Sciatic nerve (tissue), 2 donors: ENCODE measurements at places on chromosomes 6 and 20. TPM values are rescaled to one million over a fixed set of nuclear protein-coding genes. Genes with fewer than 3 reads are reported as not detected.

Gene CDH26
- total RNA-seq = 3.6 TPM

Gene RPL10A
- 813 TPM for total RNA-seq

Gene PRRT1
- total RNA-seq = 6.1 TPM

Gene TRPC4AP
- total RNA-seq = 50.4 TPM

Gene KHDRBS2
- total RNA-seq = 0.31 TPM

Gene ENPP3
- total RNA-seq = 1.7 TPM

Gene GABRR1
- total RNA-seq = 0.27 TPM

Gene SLC2A10
- 14.7 TPM for total RNA-seq

Gene THBS2
- 104 TPM for total RNA-seq

GRCh38 chr20:49770634-49771033 lies 42.0 kb upstream of the SLC9A8 start:
- no peak for DNase-seq

DNA sequence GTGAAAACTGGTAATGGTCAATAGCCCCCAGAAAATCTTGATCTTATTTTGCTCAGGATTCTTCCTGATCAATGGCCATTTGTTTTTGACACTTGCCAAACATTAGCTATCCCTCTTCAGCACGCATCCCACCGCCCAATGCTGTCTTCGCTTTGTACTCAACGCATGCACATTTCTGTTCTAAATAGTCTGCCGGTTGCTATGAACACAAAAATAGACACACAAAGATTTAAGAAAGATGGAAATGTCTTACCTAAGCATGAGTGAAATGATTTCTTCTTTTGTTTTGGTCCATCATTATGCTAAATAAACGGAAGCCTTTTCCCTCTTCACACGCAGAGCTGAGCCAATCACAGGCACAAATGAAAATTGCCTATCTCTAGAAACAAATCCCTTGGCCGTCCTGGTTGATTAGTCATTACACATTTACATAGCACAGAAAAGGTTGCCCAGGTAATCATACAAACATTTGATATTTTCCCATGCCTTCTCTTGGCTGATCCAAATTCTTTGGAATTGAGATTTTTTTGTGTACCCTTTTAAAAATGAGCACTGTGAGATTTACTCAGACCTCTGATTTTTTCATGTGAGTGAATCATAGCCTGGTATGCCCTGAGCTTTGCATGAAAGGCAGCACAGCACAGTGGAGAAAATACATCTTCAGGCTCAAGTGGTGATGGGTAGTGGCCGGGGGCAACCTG lies 70.5 kb upstream of the FAM184A start:
- no peak for DNase-seq

DNA sequence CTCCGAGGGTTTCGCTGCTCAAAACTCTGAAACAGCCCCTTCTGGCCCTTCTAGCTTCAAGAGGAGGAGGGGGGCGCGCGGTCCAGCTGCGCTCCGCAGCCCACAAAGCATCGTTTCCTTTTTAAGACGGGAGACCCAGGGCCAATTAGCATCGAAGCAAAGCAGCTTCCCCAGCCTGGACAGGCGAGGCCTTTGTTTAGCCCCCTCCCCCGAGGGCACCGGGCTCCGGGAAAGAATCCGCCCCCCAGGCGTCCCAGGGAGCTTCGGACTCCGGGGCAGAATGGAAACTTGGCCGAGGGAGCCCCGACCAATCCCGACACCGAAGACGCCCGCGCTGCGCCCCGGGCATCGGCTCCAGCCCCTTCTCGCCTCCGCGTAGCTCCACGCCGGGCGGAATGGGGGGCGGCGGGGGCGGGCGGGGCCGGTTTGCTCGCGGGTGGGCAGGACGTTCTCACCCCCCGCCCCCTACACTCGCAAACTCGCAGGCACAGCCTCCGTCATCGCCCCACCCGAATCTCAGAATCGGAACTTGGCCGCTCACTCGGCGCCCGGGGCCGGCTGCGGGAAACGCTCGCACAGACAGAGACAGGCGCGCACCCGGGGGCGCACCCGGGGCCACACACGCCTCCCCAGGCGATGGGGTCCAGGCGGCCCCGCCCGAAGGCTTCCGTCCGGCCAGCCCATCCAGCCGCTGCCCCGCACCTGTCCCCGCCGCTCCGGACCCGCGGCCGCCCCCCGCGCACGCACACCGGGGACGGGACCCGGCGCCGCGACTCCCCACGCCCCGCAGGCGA lies 628 bp downstream of the NKAIN4 start:
- DNase-seq = no peak

GRCh38 chr20:16272780-16273360 lies 300.4 kb downstream of the KIF16B start:
- no peak for DNase-seq

- no peak for DNase-seq
These were observed 114.0 kb downstream of the VEGFA start for GRCh38 chr6:43883847-43884651.

- DNase-seq = no peak
These were observed 45.9 kb upstream of the ZNFX1 start for GRCh38 chr20:49323622-49324238.

DNA sequence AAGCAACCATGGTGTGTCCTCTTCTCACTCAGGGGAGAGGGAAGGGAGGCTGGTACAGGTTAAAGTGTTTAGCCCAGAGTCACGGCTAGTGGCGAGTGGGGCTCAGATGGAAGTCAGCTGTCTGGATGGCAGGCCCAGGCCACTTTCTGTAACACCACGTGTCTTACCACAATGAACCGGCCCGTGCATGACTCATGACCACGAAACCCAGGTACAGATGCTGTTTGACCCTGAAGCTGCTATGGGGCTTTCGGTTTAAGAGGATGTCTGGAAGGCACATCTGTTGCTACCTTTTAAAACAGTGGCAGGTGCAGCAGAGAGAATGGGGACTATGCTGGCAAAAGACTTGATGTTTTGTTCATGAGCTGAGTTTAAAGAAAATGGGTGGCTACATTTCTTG lies 36.5 kb upstream of the MPC1 start:
- no peak for DNase-seq

DNA sequence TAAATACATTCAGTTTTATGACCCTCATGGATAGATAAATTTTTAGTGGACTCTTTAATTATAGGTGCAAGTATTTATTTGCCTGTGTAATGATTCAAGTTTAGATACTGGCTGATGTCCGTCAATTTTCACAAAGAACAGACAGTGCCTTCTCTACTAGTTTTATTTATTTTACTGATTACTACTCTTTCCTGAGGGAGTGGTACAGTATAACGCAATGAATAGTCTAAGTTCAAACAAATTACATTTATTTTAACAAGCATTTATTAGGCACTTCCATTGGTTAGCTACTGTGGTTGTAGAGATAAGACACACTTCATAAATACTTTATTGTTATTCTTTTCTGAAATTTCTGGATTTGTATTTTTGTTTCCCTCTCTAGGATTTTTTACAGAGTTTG lies 74.3 kb downstream of the ADGRG6 start:
- no peak for DNase-seq

- DNase-seq = no peak
These were observed 50.5 kb upstream of the THEMIS start for GRCh38 chr6:127951172-127951917.

- no peak for DNase-seq
These were observed 69.9 kb downstream of the OLIG3 start for GRCh38 chr6:137424251-137424650.

DNA sequence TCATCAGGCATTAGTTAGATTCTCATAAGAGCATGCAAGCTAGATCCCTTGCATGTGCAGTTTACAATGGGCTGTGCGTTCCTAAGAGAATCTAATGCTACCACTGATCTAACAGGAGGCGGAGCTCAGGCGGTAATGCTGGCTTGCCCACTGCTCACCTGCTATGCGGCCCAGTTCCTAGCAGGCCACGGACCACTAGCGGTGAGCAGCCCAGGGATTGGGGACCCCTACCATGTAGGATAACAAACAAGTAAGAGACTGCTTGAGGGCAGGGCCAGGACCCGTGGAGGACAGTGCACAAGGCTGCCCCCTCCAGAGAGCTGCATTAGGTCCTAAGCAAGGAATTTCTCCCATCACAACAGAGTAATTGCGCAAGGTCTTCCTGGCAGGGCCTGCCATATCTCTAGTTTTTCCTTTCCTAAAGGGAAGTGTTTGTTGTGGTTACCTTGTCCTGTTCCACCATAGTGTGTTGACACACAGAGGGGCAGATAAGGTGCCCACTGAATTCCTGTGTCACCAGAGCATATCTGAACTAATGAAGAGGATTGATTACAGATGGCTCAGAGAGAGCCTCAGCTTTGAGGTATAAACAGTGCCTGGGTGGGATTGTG lies 58.0 kb downstream of the PACRG start:
- no peak for DNase-seq

GRCh38 chr20:49888212-49889000 lies 26.9 kb downstream of the SPATA2 start:
- peak; percentile 76 for DNase-seq

DNA sequence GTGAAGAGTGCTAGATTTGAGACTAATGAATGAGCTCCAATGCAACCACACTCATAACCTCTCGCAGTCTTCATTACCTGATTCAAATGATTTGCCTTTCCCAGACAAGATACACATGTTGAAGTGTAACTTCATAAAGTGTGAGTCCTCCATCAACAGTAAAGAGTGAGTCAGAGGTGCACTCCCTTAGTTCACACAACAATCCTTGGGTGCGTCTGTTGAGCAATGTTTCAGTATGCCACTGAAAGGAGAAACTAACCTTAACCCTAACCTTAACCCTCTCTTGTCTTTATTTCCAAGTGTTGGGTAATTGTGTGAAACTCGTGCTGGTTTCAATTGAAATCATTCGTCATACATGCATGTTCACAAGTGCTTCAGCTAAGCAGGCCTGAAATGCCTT lies 21.0 kb upstream of the RIN2 start:
- no peak for DNase-seq

DNA sequence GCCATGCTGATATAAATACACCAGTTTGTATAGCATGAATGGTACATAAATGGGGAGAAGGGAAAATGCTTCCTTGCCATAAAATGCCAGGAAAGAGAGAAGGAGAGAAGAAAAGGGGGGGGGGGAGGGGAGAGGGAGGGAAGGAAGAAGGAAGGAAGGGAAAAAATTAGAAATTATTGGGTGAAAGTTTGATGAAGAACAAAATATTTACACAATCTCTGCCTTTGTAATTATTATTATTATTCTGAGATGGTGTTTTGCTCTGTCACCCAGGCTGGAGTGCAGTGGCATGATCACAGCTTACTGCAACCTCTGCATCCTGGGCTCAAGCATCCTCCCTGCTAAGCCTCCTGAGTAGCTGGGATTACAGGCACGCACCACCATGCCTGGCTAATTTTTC lies 10.2 kb upstream of the ZDHHC14 start:
- no peak for DNase-seq

DNA sequence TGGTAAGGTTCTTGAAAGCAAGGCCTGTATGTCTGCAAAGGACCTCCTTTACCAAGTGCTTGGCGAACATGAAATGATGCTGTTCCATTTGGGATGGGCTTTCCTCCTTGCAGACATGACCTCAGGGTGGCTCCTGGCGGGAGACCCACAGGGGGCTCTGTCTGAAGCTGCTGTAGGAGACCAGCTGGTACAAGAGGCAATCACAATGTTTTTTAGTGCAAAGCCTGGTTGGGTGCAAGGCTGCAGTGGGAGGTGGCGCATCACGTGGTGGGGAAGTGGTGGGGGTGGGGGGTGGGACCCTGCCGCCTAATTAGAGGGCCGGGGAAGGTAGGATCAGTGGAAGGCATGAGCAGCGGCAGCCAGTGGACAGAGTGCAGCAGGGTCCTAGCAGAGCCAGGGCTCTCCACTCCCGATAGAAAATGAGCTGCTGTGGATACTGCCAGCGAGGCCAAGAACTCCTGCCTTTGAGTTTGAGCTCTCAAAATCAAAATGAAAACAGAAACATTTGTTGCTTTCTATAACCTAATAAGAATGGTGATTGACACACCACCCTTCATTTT lies 9.1 kb upstream of the ARMC2 start:
- no peak for DNase-seq

DNA sequence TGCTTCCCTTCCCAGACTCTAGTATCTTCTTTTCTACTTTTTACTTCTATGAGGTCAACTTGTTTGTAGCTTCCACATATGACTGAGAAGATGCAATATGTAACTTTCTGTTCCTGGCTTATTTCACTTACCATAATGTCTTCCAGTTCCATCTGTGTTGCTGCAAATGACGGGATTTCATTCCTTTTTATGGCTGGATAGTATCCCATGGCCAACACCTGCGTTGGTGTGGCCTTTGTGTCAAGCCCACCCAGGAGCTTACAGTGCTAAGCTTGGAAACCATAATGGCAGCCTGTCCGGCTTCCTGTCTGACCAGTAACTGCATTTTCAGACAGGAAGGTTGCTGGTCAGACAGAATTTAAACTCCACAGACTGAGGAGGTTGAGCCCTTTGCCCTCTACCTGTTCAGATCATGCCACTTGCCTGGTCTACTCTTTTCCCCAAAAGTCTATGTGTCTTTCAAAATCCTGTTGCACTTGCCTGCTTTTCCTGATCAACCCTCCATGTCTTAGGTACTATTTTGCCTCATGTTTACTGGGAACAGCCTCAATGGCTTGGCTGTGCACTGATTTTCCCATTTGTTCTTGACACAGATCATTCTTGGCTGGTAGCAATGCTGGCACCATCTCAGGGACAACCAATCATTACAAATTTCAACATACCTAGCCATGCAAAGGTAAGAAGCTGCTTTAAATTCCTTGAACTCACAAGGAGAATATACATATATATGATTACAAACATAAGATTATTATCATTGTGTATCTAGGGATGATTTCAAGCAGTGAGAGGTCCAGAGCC lies 114.3 kb upstream of the PLEKHG1 start:
- DNase-seq = no peak

DNA sequence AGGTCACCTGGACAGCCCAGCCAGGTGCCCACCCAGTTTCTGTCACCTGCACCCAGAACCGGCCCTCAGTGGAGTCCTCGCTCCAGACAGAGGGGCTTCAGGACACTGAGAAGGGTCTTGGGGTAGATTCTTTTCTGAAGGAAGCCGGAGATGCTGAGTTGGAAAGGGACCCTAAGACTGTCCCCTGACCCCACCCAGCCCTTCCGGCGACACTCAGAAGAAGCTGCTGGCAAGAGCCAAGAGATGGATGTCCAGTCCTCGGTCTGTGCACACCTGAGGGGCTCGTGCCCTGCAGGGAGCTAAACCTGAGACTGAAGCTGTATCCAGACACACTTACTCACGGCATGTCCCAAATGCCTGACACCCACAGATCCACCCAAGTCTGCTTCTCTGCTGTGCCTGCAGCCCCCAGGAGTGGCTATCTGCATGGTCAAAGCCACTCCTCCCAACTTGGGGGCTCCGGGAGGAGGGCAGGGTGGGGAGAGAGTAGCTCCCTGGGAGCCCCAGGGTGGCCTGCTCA lies 20.2 kb downstream of the NTSR1 start:
- DNase-seq = no peak

GRCh38 chr6:138404666-138405337 lies 779 bp downstream of the HEBP2 start:
- DNase-seq = no peak

DNA sequence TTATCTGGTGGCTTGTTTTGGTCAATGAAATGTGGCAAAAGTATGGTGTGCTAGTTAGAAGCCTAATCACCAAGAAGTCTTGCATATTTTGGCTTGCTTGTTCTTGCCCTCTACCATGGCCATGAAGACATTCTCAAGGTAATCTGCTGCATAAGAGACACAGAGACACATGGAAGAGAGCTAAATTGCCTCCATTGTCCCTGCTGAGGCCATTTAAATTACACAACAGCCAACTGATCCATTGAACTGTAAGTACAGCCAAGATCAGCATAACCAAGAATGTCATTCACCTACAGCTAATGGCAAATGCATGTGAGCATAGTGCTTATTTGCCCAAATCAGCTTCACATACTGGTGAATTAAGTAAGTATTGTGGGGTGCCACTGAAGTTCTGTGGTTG lies 603.8 kb downstream of the FRK start:
- no peak for DNase-seq
